SJCRH30 (cell line): ENCODE measurements at places on chromosomes 16 and 17.

GRCh38 chr17:48024149-48025039 is 13.2 kb downstream of the COPZ2 start:
- peak overlapping the region; percentile 58 for H3K4me3 ChIP-seq
- DNase-seq = peak; percentile 50
- H3K36me3 ChIP-seq = no peaks in the 10 kb centered on the region
- H3K4me1 ChIP-seq = peaks cover 17% of the 10 kb centered on the region; the same call in 1 of the 2 replicates
- H3K27ac ChIP-seq = peak overlapping the region; percentile 13; the same call in 1 of the 2 replicates

GRCh38 chr17:73983621-73984400 is 219.7 kb upstream of the RPL38 start:
- no peaks in the 10 kb centered on the region for H3K36me3 ChIP-seq
- H3K27me3 ChIP-seq = no peaks in the 10 kb centered on the region
- H3K4me1 ChIP-seq = peaks cover 12% of the 10 kb centered on the region
- no peak overlapping the region for H3K4me3 ChIP-seq
- H3K27ac ChIP-seq = no peak overlapping the region

DNA sequence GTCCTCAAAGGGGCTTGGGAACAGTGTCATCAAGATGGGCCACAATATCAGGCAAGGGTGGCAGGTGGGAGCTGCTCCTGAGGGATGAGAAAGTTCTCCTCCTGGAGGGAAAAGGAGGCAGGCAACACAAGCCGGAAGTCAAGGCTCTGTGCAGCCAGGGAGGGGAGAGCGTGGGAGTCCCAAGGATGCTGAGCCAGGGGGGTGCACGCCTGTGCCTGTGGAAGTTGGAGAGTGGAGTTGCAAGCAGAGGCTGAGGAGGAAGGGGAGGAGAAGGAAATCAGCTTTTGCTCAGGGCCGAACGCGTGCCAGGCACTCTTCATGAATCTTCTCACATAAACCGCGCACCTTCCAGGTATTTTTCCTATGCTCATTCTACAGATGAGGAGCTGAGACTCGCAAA is 7.4 kb upstream of the SLC13A2 start:
- no peak for DNase-seq
- H3K27me3 ChIP-seq = no peaks in the 10 kb centered on the region
- H3K4me1 ChIP-seq = peaks cover 15% of the 10 kb centered on the region
- no peak overlapping the region for H3K4me3 ChIP-seq

DNA sequence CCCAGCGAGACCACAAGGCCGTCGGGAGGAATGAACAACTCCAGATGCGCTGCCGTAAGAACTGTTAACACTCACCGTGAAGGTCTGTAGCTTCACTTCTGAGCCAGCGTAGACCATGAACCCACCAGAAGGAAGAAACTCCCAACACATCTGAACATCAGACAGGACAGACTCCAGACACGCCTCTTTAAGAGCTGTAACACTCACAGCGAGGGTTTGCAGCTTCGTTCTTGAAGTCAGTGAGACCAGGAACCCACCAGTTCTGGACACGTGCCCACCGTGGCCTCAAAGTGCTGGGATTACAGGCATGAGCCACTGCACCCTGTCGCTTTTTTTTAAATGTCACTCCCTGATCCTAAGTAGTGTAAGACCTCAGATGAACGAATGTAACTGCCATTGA is 17.3 kb downstream of the KPNA2 start:
- 0 out of 2 replicates have a peak overlapping the region, but pooled peaks have one; percentile 11 for H3K27ac ChIP-seq
- no peak overlapping the region for H3K4me3 ChIP-seq
- peaks cover 21% of the 10 kb centered on the region for H3K4me1 ChIP-seq
- H3K27me3 ChIP-seq = no peaks in the 10 kb centered on the region
- no peak for DNase-seq

- no peak for DNase-seq
- no peaks in the 10 kb centered on the region for H3K27me3 ChIP-seq
- H3K4me3 ChIP-seq = no peak overlapping the region
Measured at GRCh38 chr16:56108724-56109123, 82.6 kb upstream of the GNAO1 start.

GRCh38 chr16:52872731-52873130 is 180.0 kb downstream of the CHD9NB start:
- no peaks in the 10 kb centered on the region for H3K36me3 ChIP-seq
- H3K4me3 ChIP-seq = no peak overlapping the region
- DNase-seq = no peak
- no peak overlapping the region for H3K27ac ChIP-seq
- no peaks in the 10 kb centered on the region; the same call in 1 of the 2 replicates for H3K4me1 ChIP-seq
- H3K27me3 ChIP-seq = no peaks in the 10 kb centered on the region; the same call in 1 of the 2 replicates

GRCh38 chr16:11131706-11132105 is 124.3 kb downstream of the SOCS1 start:
- DNase-seq = no peak
- peaks cover 44% of the 10 kb centered on the region for H3K4me1 ChIP-seq
- H3K4me3 ChIP-seq = no peak overlapping the region

DNA sequence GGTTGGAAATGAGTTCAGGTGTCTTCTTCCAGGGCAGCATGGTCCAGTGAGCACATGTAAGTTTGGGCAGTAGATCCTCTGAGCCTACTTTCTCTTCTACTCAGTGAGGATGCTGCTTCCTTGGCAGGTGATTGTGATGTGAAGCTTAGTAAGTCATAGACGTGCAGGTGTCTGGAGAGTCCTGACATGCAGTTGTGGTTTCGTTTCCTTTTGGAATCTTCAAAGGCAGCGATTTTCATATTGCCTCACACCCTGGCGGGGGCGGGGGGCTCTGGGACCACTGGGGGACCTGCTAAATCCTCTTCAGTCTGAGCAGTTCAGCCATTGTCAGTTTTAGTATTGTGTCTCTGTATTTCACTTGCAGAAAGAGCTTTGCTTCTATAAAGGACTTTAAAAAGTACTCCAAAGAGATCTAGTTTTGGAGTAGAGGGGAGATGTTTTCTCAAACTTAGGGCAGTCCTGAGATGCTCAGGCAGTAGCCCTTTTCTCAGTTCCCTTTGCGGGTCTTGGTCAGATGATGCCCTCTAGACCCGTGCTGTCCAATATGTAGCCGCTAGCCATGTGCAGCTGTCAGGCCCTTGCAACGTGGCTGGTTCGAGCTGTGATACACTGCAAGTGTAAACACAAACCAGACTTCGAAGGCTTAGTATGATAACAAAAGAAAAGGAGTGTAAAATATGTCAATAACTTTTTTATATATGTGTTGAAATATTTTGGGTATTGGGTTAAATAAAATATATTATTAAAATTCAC is 4.0 kb upstream of the CDK5R1 start:
- peaks cover 40% of the 10 kb centered on the region for H3K36me3 ChIP-seq
- no peak overlapping the region for H3K27ac ChIP-seq
- no peaks in the 10 kb centered on the region for H3K27me3 ChIP-seq
- H3K4me1 ChIP-seq = peaks cover 8% of the 10 kb centered on the region; the same call in 1 of the 2 replicates

DNA sequence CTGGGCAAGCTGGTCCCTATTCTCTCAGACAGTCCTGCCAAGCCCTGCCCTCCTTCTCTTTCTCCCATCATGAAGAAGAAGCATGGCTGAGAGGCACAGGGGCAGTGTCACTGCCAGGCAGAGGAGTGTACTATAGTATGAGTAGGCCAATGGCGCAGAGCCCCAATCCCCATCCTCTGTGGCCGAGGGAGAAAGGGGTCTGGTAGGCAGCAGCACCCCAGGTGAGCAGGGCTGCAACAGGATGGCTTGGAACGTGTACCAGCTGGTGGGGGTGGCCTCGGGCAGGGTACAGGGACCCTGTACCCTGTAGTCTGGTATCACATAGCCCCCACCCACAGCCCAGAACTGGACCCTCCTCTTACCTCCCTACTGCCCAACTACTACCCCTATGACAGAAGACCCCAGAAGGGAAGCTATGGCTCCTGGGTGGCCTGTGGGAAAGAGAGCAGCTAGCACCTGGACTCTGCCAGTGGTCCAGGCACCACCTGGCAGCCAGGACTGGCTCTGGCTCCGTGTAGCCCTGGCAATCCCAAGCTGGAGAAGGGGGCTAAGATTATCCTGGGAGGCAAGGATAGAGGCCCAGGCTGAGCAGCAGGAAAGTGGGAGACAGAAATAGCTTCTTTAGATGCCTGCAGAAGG is 4.4 kb downstream of the SMARCD2 start:
- H3K27ac ChIP-seq = no peak overlapping the region
- H3K4me1 ChIP-seq = peaks cover 8% of the 10 kb centered on the region; the same call in 1 of the 2 replicates
- no peak for DNase-seq
- H3K27me3 ChIP-seq = no peaks in the 10 kb centered on the region

DNA sequence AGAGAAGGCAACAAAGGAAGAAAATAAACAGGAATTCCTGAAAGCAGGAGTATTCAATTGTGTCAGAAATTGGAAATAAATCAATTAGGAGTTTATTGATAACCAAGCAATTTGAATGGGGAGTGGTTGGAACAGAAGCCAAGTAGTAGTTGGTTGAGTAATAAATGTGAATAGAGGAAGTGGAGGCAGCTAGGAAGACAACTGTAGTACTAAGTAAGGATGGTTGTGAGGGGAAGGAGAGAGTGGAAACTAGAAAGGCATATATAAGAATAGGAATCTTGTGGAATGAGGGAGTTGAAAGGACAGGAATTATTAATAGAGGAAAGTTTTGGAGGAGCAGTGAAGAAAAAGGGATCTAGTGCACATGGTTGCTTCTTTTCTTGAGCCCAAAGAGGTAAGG is 34.4 kb downstream of the NFAT5 start:
- H3K27me3 ChIP-seq = no peaks in the 10 kb centered on the region
- no peak overlapping the region for H3K4me3 ChIP-seq
- H3K36me3 ChIP-seq = no peaks in the 10 kb centered on the region
- H3K27ac ChIP-seq = no peak overlapping the region
- H3K4me1 ChIP-seq = no peaks in the 10 kb centered on the region

GRCh38 chr16:14364386-14365199 is 265.5 kb downstream of the PARN start:
- peak overlapping the region; percentile 34 for H3K4me3 ChIP-seq
- no peaks in the 10 kb centered on the region for H3K36me3 ChIP-seq
- H3K27ac ChIP-seq = peak overlapping the region; percentile 14; the same call in 1 of the 2 replicates
- H3K4me1 ChIP-seq = peaks cover 11% of the 10 kb centered on the region

GRCh38 chr16:13289515-13289914 is 388.1 kb downstream of the SHISA9 start:
- H3K27ac ChIP-seq = no peak overlapping the region
- no peaks in the 10 kb centered on the region for H3K4me1 ChIP-seq
- no peak for DNase-seq
